DMS 273 treated with DMSO at 0.1 percent for 48 hours (cell line): ENCODE measurements at places on chromosomes 16 and 17.

DNA sequence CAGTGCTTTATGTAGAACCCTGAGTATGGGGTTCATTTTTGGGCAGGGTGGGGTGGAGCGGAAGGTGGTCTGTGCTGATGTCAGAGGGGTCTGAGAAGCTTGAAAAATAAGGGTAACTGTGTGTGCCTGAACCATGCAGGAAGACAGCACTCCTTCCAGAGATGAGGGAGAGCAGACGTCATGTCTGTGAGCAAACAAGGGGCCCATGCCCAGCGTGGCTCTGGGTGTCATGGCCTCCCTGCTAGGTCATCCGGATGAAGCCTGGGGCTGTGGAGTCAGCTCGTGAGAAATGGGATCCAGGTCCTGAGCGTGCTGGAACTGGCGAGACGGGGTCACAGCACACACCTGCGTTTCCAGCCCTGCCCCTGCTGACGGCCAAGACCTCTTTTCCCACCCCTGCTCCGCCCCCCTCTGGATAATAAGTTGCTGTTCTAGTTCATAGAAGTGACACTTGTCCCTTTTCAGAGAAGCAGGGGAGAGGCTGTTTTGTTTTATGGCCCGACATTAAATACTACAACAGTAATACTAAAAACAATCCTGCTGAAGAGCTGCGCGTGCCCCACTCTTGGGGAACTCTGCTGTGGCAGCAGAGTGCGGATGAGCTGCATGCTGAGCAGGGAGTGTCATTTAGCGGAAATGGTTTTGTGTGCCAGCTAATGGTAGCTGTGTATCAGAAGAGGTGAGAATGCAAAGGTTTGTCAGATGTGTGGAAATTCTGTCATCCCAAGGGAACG, 92.6 kb downstream of the RPTOR start:
- DNase-seq, result no peak

GRCh38 chr17:66789093-66789492, 45.8 kb upstream of the CACNG5 start:
- DNase-seq, result no peak

GRCh38 chr16:3773663-3774062, 56.3 kb upstream of the TRAP1 start:
- no peak for DNase-seq

GRCh38 chr16:74601126-74601871, 5.6 kb downstream of the GLG1 start:
- no peak for DNase-seq

DNA sequence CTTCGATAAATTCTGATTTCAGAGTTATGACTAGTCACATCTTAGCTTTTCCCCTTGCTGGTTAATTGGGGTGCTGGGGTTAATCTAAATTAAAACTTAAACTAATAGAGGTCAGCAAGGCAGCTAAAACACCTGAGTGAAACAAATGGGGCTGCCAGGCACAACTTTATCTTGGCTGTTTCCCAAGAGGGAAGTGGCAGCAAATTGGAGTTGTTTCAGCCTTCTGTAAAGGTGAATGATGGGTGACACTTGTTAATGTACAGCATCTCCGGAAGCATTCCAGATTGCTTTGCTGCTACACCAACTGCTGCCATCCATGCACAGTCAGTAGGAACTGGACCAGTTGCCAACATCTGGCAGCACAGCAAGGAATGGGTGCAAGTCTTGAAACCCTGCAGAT, 43.9 kb downstream of the AATF start:
- no peak for DNase-seq

GRCh38 chr16:17038415-17038814, 432.3 kb downstream of the XYLT1 start:
- DNase-seq, result no peak

DNA sequence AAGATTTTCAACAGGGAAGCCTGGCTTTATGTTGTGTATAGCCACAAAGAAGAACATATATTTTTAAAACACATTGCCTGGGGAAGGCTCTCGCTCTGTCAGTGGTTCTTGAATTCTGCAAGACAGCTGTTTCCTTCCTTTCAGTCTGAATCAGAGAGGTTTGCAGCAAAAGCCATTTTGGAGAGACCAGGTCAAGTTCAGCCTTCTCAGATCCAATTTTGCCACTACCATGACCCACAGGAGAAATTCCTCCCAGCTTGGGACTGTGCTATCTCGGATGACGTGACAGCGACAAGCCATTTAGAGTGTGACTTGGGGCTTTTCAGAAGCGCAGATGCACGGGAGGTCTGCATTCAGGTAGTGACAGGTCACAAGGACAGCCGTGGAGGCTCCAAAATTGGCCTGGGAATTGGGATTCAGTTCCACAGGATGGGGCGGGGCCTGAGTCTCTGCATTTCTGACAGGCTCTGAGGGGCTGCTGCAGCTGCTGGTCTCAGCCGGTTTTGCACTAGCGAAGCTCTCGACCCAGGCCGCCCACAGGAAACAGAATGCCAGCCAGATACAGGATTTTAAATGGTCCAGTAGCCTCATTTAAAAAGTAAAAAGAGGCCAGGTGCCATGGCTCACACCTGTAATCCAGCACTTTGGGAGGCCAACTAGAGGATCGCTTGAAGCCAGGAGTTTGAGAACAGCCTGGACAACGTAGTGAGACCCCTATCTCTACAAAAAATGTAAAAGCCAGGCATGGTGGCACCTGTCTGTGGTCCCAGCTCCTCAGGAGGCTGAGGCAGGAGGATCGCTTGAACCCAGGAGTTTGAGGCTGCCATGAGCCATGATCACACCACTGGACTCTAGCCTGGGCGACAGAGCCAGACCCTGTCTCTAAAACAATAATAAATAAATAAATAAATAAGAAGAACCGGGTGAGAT, 196.6 kb upstream of the CIBAR2 start:
- no peak for DNase-seq

DNA sequence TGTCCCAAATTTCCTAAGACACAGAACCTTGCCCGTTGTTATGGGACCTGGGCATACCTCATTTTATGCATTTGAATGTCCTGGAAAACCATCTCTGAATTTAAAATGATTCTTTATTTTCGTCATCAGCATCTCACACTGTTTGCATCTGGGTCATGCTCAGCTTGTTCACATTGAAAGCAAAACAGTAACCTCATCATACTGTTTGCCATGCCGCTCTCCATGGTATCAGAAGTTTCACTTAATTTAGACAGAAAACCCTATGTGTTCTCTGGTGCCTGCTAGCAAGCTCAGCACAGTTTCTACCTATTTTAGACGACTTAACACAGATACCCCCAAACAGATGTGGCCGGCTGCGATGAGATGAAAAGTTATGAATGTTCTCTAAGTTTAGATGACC, 292.1 kb downstream of the SNX29 start:
- DNase-seq, result no peak

GRCh38 chr16:71727551-71728324, 3.2 kb upstream of the PHLPP2 start:
- no peak for DNase-seq

GRCh38 chr17:71472809-71473789, 647.7 kb upstream of the SOX9 start:
- peak; percentile 25 for DNase-seq

DNA sequence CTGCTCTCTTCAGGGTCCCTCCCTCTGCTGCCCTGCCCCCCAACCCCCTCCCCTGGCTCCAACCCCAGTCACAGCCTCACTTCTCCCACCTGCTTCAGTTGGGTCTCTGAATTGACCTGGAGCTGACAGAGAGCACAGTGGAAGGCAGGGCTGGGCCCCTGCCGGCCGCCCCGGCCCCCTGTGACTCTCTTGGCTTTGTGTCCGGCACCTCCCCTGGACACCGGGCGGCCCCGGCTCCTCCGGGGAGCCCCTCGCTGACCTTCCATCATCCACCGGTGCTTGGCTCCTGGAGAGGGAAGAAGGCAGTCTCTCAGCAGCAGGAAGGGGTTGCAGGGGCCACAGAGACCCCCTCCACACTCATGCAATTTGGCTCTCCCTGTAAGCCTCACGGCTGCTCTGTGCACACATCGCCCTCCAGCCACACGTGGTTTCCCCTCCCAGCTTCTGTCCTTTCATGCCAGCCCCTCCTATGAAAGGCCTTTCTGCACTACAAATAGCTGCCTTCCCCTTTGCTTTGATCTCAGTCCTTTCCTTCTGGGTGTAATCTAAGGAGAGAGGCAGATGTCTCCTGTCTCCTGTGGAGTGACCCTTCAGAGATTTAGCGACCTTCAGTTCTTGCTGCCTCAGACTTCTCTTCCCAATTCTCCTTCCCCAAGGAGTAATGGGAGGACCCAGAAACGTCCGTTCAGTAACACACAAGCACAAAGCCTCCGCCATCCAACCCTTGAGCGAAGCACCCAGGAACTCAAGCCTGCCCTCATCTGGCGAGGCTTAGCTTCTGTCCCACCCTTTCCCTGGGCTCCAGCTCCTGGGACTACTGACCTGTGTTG, 8.3 kb downstream of the NKIRAS2 start:
- DNase-seq, result no peak

DNA sequence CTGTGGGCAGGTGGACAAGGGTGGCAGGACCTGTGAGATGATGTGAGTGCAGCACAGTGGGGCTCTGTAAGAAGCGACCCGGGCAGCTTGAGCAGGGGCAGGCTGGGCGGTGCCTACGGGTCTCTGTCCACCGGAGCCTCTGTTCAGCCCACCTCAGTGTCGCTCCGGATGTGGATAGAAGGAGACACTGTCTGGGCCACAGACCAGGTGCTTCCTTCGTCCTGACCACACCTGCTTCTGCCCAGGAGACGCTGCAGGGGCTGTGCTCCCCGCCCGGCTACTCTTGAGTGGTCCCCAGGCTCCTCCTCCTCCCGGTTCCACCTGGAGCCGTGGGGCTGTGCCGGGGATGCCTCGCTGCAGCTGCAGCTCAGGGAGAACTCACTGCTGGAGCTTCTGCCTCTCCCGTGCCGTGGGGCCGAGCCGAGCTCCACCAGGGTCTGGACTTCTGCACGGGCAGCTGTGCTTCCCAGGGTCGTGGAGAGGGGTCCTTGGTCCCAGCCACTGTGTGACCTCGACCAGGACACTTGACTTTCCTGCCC, 21.5 kb downstream of the METRNL start:
- DNase-seq, result no peak

DNA sequence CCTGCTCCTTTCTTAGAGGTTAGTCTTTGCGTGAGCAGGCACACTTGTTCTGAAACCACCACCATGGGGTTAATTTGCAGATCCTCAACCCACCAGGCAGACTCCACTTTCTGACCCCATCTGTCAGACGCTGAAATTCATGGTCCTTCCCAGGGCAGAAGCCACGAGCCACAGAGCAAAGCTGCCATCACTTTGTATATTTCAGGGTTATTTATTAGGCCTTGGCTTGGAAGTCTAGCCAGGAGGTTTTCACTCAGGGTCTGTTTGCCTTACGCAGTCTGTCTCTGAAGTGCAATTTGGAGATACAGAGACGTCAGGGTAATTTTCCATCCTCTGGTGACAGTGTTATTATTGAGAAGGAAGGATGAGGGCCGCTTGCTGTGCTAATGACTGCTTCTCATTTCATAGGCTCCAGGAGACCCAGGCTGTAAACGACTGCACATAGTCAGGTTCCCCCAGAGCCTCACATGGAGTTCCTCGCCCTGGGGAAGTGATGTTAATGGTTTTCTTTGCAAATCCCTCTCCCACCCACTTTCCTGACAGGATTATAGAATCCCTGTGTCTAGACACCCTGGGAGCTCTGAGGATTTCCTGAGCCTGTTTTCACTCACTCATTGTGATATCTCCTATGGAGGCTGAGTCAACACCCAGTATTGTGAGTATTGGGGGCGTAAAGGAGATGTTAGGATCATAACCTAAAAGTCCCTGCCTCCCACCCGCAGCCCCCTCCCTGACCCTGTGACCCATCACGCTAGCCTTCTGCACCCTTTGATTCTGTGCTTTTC, 269.0 kb downstream of the ABCC12 start:
- no peak for DNase-seq

DNA sequence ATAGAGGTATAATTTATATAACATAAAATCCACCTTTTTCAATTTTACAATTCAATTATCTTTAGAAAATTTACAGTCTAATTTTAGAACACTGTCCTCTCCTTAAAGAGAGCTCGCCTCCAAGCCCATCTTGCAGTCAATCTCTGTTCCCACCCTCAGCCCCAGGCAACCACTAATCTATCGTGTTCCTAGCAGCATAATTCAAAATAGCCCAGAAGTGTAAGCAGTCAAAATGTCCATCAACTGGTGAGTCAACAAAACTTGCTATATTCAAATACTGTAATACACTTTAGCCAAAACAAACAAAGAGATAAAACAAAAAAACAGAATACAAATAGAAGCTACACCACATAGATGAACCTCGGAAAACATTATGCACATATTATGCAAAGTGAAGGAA, 1006.8 kb upstream of the EEF2KMT start:
- DNase-seq, result no peak

DNA sequence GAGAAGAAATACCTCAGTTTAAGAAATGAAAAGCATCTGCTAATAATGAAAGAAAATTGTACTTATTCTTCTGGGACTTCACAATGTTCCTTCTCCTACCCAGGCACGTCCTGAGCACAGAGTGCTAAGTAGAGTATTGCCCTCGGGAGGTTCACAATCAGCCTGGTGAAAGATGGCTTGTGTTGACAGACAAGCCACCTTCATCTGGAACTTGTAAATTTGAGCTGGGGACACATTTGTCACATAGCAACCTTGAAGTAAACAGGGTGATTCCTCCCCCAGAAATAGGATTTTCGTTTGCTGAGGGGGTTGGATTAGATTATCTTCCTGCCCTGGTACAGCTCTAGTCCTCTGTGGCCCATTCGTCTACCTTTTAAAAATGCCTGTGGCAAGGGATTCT, 34.4 kb upstream of the MYH2 start:
- no peak for DNase-seq

DNA sequence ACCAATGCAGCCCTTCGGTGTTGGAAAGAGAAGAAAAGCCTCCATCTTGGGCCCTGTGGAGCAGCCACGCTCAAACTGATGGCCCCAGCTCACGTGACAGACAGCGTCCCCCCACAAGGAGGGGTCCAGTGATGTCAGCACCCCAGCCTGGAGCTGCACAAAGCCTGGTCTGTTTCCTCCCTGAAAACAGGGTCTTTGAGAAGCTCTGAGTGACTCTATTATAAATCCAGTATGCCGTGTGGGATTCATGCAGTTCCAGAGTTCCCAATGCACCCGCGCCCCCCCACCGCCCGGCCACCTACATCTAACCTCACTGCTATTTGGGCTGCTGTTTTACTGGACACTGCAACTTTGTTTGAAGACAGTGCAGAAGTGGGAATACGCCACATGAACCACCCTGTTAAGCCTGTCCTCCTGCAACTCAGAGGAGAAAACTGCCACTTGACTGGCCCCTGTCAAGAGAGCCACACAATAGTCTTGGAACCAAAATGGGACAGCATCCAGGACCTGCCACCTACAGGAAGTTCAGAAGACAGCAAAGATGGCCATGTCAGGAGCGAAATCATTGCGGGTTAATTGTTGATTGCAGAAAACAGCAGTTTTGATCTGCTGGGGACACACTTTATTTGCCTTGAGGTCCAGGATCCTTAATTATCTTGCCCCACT, 33.1 kb downstream of the PMP22 start:
- DNase-seq, result no peak

- DNase-seq, result no peak
These were observed 158.8 kb downstream of the CHD9 start for GRCh38 chr16:53213542-53213941.

- DNase-seq, result no peak
These were observed 102.6 kb upstream of the CREBBP start for GRCh38 chr16:3983081-3983520.
